ENCODE measurements at places on chromosomes 12 and 14. TPM values are rescaled to one million over a fixed set of nuclear protein-coding genes. Genes with fewer than 3 reads are reported as not detected.

DPF3 gene
- total RNA-seq = 2.9 TPM

ACRBP gene
- total RNA-seq = 1.5 TPM

DNA sequence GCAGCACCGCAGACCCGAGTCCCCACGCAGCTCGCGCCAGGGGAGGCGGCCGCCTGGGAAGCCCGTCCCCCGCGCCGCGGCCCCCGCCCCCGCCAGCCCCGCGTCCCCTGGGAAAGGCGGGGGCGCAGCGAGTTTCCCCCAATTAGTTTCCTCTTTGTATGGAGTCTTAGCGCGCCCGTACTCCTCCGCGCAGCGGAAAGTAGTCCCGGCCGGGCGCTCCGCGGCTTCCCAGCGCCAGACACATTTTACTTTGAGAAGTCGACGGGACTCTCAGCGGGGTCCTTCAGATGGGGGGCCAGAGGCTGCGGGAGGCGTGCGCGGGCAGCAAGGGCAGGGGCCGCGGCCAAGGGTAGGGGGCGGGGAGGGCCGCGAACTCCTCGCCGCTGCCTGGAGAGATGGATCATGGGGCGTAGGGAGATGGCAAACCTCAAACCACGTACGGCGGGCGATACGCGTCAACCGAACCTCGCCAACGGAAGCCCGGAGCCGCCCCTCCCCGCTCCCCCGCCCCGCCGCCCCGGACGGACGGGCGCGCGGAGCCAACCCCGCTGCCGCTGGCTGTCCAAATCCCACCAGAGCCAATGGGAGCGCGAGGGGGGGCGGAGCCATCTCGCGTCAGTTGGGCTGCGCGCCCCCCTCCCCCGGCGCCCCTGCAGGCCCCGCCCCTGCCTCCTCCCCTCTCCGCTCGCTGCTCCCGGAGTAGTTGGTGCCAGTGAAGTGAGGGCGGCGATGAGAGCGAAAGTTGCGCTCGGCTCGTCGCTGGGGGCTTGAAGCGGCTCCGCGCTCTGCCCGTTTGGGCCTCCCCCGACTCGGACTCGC is at the start of gene RCOR1:
Gene RCOR1, plus strand, starts transcription at position 706 of the 819 bp plus-strand sequence. CDS start 238 bp downstream, outside the sequence.
- DNase-seq = peak; percentile 97

GRCh38 chr12:126404293-126404881 is 1339.2 kb downstream of the AACS start:
- no peak for DNase-seq

GRCh38 chr14:106347890-106348755 is 821.7 kb downstream of the TMEM121 start:
- no peak for DNase-seq

DNA sequence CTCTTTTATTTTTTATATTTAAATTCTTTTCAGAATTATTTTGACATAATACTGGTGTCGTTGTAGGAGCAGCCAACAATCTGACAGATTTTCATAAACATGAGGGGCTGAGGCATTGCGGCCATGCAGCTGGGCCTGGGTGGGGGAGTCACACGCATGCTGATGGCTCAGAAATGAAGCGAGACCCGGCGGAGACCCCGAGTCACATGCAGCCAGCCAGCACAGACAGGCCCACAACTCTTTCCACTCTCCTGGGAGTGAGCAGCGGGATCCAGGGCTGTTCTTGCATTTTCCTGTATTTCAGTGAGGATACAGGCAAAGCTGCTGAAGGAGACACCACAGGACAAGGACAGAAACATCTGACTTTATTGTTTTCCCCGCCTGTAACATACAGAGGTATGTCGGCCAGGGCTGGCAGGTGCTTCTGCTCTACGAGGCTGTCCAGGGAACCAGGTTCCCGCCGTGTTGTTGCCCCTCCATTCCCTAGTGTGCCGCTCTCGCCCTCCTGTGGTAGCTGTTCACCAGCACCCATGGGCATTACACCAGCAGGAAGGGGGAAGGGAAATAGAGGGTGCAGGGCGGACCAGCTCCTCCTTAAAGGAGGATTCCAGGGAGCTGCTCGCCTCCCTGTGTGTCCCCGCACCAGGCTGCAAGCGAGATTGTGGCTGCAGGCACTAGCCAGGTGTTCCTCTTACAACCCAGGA is 30.5 kb downstream of the FZD10 start:
- no peak for DNase-seq

DNA sequence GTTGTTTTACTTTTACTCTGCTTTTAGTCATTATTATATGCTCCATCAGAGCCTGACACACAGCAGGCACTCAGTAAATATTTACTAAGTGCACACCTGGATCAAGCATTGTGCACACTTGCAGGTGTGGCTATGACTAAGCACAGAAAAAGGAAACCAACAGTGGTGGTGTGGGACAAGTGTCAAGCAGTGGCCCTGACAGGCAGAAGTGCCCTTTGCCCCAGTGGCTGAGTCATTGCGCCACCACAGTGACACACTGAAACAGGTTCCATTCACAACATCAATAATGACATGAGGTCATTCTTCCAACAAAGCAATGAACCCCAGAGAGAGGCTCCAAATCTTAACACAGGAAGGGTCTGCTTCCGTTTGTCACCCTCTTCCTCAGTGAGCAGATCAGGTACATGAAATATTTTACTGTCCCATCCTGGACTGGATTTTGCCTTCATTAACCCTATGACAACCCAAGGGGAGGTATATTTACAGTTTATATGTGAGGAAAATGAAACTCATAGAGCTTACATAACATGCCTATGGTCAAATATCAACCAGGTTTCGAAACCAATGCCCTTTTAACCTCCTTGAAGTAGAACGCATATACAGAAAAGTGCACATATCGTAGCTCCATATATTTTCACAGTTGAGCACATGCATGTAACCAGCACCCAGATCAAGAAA is 82.6 kb upstream of the GTF2A1 start:
- peak; percentile 3 for DNase-seq

DNA sequence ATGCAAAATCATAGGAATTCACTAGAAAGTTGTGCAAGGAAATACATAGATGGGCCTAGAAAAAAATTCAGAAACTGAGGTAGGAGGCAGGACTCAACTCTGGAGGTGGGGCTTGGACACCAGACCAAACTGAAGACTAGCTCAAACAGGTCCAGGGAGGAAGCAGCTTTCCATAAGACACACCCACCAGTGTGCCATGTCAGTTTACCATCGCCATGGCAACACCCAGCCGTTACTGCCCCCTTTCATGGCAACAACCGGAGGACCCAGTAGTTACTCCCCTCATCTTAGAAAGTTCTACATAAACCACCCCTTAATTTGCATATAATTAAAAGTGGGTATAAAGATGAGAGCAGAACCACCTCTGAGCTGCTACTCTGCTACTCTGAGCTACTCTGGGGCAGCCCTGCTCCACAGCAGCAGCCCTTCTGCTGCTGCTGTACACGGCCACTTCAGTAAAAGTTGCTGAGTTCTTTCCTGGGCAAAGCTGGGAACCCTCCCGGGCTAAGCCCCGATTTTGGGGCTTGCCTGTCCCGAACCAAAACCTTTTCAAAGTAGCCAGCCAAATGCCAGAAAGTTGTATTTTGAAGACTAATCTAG is 30.8 kb upstream of the NINJ2 start:
- DNase-seq = no peak

All from dermis blood vessel endothelial cell (primary cell).